Smooth muscle cell of the pulmonary artery (primary cell): ENCODE measurements at places on chromosomes 7 and 10. TPM values are rescaled to one million over a fixed set of nuclear protein-coding genes. Genes with fewer than 3 reads are reported as not detected.

TSPAN12 gene
- 1.9 and 5.2 TPM in 2 replicates for total RNA-seq

ZNF365 gene
- total RNA-seq = 6.0 and 11.0 TPM in 2 replicates

FBXL13 gene
- total RNA-seq = 1.4 and 2.0 TPM in 2 replicates

SPDYE9 gene
- total RNA-seq = not detected in 2 replicates

PIP4K2A gene
- total RNA-seq = 23.2 and 36.0 TPM in 2 replicates

NPM3 gene
- 43.5 and 57.5 TPM in 2 replicates for total RNA-seq

ADIRF gene
- 86.1 and 116 TPM in 2 replicates for total RNA-seq

DPYSL4 gene
- total RNA-seq = 17.9 and 52.0 TPM in 2 replicates

OR2A5 gene
- not detected in 2 replicates for total RNA-seq

MRC1 gene
- under 0.01 TPM in 1 of 2 replicates, not detected in the other for total RNA-seq
